ENCODE measurements at places on chromosomes 13 and 19.
A peak's percentile ranks its signal among the peaks of the same experiment; 100 is the strongest.

GRCh38 chr13:76029088-76029487 lies 393.0 kb downstream of the LMO7 start:
- DNase-seq: no peak

- DNase-seq: no peak
These were observed 12.3 kb downstream of the POMP start for GRCh38 chr13:28671126-28671792.

DNA sequence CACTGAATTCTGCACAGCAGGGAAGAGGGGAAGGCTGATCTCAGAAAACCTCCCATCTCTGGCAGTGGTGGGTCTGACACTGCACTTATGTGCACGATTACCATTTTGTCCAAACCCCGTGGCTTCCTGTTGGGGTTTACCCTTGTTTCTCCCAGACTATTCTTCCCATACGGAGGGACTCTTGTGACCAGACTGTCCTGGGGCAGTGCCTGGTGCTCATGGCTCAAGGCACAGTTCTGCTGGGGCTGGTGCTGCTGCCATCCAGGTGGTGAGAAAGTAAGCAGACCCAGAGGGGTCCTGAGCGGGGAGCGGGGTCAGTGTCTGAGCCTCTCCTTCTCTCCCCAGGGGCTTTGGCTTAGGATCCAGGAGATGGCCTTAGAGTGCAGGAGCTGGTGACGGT lies 5.1 kb upstream of the SIGLEC9 start:
- DNase-seq: no peak

GRCh38 chr19:44687888-44688287 lies 11.1 kb upstream of the CEACAM16 start:
- no peak for DNase-seq

DNA sequence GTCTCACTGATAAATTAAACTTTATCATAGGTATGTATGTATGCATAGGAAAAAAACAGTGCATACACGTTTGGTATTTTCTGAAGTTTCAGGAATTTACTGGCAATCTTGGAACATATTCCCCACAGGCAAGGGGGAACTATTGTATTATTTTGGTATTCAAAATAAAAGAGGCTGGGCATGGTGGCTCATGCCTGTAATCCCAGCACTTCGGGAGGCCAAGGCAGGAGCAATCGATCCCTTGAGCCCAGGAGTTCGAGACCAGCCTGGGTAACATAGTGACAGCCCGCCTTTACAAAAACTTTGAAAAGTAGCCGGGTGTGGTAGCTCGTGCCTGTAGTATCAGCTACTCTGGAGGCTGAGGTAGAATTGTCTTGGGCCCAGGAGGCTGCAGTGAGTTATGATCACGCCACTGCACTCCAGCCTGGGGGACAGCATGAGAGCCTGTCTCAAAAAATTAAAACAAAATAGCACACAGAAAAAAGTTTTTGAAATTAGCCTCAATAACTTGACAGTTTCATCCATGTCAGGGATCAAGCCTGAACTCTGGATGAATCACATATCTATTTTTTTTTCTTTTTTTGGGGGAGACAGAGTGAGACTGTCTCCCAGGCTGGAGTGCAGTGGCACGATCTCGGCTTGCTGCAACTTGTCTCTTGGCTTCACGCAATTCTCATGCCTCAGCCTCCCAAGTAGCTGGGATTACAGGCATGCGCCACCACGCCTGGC lies 29.1 kb upstream of the HOMER3 start:
- DNase-seq: no peak

DNA sequence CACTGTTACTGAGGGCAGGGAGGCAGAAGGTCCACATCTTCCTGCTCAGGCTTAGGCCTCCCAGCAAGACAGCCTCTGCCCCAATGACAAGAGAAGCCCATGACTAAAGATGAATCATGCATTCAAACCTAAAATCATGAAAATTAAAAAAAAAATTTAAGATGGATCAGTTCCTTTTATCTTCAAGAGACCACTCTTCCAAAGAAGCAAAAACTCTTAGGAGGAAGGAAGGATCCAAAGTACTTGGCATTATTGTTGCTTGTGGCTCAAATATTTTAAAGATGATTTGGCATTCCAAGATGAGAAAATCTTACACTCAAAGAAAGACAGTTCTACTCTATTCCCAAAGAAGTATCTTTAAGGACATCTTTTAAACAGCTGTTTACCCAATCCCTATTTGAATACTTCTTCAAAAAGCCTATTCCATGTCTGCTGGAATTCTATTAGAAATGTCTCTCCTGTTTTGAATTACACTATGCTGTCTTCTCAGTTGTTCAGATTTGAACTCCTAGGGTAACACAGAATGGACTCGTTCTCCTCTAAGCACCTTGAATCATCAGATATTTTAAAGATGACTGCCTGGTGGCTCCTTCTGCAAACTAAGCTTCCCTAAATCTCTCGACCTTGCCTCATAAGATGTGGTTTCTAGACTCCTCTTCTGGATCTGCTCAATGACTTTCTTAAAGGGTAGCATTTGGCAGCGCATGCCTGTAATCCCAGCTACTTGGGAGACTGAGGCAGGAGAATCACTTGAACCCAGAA lies 7.0 kb downstream of the SERP2 start:
- no peak for DNase-seq

DNA sequence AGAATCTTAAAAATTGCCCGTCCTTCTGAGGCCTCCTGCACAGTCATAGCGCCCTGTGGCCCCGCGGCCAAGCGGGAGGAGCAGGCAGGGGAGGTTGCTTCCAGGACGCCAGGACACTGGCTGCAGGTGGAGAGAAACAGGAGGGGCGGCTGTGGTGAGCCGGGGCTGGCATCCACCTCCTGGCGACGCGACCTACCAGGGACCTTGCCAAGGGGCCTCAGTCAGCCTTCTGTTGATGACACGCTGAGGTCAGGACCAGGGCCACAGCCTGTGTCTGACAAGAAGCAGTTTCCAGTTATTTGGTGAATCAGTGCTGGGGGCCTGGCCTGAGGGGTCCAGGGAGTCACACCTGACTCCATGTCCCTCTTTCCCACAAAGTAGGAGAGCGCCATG lies 13.3 kb upstream of the MKNK2 start:
- no peak for DNase-seq

- DNase-seq: no peak
These were observed 1.7 kb downstream of the ETFB start for GRCh38 chr19:51364200-51365106.

DNA sequence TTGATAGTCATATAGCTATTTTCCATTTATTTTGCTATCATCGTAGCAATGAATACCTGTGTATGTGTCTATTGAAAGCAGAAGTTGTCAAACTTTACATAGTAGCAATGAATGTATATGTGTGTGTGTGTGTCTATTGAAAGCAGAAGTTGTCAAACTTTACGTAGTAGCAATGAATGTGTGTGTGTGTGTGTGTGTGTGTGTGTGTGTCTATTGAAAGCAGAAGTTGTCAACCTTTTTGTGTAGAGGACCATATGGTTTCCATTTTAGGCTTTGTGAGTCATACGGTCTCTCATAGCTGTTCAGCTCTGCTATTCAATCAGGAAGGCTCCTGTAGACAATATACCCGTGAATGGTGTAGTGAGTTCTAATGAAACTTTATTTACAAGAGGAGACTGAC lies 20.8 kb downstream of the NLRP4 start:
- DNase-seq: no peak

DNA sequence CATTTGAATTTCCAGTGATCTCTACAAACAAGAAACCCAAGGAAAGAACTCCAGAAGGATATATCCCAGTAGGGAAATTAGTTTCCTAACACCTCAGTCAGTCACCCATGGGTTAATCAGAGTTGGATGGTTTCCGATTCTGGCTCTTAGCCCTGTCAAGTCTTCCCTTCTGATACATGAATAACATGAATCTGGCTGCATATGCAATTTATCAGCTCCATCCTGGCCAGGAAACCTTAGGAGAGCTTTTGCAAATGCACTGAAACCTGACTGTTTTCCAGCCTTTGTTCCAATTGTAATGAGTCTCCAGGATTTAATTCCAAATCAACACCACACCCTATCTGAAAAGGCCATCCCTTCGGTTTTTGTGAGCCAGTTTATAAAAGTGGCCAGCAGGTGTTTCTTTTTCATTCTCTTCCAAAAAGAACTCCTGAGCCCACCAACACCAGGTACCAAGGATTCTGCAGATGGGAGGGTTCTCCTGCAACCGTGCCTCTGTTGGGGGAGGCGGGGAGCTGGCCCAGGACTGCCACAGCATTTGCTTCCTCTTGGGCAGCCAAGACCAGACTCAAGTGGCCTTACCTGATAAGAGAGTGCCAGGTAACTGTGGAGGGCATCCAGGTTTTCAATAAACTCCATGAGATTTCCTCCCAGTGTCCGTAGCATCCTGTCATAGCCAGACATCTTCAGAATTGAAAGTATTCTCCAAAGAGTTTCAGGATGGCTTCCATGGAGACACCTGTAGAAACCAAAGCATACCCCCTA lies 77.5 kb downstream of the C13orf42 start:
- DNase-seq: no peak

GRCh38 chr13:50080911-50081678 lies 65.9 kb downstream of the KCNRG start:
- DNase-seq: no peak

- peak; percentile 5 for DNase-seq
These were observed 10.5 kb upstream of the TINCR start for GRCh38 chr19:5578097-5578846.

DNA sequence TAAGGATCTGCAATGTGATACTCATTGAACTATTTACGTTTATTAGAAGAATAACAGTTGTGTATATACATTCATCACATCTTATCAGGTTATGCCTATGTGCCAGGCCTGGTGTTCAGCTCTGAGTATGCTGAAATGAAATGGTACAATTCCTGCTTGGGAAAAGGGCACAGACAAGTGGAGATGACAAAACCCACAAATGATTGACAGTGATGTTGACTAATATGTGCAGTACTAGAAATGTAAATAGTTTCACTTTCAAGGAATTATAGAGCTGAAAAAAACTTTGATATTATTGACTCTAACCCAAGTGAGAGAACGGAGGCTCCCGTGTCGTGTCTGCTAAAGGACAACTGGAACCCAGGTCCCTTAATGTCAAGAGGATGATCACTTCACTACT lies 386.8 kb upstream of the DACH1 start:
- no peak for DNase-seq

DNA sequence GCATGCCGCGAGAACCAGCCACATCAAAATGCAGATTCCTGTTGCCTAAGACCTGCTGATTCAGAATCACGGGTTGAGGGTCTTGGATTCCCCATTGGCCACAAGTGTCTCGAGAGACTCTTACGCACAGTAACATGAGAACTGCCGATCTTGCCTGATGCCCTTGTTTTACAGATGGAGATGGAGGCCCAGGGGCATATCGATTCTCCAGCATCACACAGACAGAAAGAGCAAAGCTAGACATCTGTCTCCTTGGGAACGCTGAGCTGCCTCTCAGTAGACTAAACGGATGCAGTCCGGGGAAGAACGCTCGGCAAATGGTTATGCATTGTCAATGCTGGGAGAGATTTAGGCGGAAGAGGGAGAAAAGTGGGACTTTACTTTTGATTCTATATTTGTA lies 5.4 kb downstream of the NLRP12 start:
- no peak for DNase-seq

GRCh38 chr13:60642552-60642951 lies 245.5 kb downstream of the TDRD3 start:
- DNase-seq: no peak

DNA sequence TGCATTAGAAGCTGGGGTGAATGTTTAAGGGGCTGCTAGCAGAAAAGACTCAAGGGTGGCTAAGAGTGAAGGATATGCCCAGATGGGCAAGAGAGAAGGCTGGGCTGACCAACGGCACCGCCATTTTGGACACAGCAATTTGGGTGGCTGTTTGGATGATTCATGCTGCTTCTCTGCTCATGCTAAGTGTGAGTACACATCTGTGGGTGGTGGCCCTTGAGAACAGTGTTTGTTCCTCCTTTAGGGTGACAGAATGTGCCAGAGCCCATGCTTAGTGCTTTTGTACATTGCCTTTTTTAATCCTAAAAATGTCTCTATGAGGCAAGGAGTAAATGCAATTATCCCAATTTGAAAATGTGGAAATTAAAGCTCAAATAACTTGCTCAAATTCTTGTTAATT lies 9.8 kb downstream of the CBY2 start:
- no peak for DNase-seq

GRCh38 chr19:42120276-42120980 lies 11.8 kb downstream of the POU2F2 start:
- DNase-seq: no peak

DNA sequence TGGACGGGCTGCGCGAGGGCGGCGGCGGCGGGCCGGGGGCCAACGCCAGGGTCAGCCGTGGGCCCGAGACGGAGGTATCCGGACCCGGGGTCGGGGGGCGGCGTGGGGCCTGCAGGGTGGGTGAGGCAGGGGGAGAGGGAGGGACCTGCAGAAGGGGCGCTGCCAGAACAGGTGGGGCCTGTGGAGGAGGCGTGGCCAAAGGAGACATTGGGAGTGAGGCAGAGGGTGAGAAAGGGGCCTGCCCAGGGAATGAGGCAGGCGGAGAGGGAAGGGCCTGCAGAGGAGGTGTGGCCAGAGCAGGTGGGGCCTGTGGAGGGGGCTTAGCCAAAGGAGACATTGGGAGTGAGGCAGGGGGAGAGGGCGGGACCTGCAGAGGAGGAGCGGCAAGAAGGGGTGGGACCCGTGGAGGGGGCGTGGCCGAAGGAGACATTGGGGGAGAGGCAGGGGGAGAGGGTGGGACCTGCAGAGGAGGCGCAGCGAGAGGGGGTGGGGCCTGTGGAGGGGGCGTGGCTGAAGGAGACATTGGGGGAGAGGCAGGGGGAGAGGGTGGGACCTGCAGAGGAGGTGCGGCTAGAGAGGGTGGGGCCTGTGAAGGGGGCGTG lies 4.2 kb downstream of the PRR36 start:
- DNase-seq: no peak

GRCh38 chr13:114018461-114019055 lies 44.7 kb upstream of the C13orf46 start:
- DNase-seq: no peak

DNA sequence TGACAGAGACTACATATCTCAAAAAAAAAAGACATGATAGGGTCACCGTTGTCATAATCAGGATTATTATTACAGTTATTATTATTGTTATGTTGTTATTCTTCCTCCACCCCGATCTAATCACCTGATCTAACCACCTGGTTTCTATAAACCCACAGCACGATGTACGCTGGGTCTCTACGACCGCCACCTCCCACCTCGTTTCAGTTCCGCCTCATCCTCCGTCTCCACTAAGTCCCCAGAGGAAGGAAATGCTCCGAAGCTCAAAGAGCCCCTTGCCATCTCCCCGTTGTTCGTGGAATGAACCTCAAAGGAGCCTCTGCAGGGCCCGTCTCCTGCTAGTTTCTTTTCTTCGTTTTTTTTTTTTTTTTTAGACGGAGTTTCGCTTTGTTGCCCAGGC lies 15.9 kb upstream of the MEIS3 start:
- DNase-seq: no peak

DNA sequence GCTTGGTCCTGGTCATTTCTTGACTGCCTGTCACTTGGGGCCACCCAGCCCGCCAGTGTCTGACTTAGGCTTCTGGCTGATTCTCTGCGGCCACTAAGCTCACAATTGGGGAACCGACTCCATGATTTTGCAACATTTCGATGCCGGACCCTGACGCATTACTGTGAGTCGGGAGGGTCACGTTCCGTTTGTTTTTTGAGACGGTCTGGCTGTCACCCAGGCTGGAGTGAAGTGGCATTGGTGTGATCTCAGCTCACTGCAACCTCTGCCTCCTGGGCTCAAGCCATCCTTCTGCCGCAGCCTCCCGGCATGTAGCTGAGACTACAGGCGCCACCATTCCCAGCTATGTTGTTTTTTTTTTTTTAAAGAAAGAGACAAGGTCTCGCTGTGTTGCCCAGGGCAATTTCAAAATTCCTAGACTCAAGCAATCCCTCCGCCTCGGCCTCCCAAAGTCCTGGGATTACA lies 3.2 kb upstream of the ADAT3 start:
- no peak for DNase-seq

GRCh38 chr13:21782736-21783135 lies 111.9 kb downstream of the FGF9 start:
- no peak for DNase-seq

Measured in HS-5 (cell line).